ENCODE measurements at places on chromosomes 16 and 17.

GRCh38 chr17:28634206-28634865, 10.6 kb downstream of the BLTP2 start:
- no peak for DNase-seq

DNA sequence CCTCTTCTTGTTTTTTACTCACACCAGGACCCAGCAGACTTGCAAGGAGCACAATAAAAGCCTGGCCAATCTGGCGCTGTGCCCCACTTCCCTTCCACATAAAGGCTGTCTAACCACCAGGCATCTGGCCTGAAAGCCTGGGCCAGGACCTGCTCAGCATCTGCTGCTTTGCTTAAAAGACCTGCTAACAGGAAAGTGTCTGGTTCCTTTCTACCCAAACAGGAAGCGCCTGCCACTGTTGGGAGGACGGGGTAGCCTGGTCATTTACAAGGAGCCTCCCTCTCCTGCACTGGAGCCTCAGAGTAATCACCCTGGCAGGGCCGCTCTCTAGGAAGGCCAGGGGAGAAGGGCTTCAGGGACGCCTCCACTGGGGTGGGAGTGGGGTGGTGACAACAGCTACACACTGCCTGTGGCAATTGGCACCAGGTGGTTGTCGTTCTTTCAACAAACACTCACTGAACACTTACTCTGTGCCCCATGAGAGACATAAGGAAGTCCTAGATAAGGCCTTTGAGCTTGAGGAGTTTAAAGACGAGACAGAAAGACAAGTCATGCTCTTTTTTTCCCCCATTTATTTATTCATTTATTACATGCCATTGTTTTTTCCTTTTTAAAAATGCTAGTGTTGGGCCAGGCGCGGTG, 6.3 kb upstream of the MMP28 start:
- DNase-seq, result no peak

DNA sequence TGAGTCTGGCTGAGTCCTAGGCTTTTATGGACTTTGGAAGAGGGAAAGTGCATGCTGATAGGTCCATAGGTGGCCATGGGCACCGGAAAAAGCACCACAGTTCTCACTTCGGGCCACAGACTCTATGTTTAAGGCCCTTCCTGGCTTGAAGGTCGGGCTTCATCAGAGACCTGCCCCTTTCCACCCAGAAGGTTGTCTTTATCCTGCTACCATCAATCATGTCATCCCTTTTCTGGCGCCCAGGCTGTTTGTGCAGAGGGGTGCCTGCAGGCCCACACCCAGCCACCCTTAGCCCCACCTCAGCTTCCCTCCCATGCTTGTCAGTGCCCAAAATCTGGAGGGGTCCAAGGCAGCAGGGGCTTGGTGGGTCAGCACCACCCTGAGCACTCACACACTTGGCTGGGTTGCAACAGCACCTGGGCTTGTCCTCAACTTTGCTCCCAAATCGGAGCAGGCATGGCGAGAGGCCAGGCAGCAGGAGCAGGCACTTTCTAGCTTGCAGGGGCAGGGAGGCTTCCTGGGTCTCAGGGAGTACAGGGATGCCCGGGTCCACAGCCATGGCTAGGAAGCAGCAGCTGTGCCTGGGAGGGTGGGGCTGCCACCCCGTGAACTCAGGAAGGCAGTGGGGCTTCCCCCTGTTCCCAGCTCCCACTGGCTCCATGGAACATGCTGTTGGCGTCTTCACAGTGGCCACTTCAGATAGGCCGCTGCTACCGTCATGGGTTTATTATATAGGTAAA, 63.8 kb upstream of the TOM1L1 start:
- DNase-seq, result no peak

DNA sequence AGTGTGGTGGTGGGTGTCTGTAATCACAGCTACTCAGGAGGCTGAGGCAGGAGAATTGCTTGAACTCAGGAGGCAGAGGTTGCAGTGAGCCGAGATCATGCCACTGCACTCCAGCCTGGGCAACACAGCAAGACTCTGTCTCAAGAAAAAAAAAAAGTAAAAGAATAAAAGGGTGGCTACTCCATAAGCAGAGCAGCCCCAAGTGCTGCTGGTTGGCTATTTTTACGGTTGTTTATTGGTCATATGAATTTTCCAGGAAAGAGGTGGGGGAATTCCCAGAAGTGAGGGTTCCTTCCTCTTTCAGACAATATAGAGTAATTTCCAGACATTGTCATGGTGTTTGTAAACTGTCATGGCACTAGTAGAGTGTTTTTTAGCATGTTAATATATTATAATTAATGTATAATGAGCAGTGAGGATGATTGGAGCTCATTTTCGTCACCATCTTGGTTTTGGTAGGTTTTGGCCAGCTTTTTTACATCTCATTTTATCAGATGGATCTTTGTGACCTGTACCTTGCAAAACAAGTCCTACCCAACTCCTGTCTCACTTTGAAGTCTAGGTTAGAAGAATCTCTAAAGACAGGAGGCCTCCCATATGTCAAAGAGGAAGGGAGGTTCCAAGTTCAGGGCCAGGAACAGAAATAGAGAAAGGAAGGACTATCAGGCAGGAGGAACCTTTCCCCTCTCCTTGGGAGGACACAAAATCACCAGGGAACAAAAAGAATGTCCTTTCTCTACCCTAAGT, 39.1 kb downstream of the HOXB1 start:
- no peak for DNase-seq

DNA sequence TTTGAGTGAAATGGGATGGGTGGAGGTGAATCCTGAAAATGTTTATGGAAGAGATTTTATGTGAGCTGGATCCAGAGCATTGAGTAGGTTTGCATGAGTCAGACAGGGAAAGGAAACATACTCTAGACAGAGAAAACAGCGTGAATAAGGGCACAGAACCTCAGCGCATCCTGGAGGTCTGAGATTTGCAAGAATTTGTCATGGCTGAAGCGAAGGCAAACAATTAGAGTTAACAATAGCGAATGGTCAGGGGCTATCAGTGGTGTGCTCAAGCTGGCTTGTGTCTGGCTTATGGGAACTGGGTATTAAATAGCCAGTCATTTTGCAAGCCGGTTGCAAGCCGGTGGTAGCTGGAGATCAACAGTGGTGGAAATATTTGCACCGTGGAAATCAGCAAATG, 36.4 kb downstream of the MAP2K6 start:
- no peak for DNase-seq

- no peak for DNase-seq
Observed at GRCh38 chr16:76386784-76387183, 109.6 kb downstream of the CNTNAP4 start.

DNA sequence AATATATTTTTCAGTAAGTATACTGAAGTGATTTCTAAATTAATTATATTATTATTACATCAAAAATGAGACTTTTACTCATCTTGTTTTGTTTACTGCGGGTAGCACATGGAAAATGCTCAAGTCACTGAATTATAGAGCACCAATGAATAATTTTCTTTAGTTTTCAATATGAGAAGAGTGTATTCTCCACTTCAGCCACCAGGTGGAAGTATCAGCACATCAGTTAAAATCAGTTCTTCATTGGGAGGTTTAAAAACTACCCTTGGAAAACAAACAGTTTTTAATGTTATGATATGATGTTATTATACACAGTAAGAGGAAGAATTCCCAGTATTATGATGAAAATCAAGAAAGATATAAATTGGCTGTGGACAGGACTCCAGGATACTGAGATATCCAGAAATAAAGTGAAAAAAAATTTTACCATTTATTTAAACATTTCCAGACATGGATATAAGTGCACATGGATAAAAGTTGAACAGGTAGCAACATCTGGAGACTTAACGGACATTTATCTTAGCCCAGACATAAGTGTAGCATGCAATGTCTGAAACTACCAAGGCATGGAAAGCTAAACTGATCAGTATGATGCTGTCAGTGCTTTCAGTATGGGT, 467.3 kb downstream of the KCNJ2 start:
- no peak for DNase-seq

DNA sequence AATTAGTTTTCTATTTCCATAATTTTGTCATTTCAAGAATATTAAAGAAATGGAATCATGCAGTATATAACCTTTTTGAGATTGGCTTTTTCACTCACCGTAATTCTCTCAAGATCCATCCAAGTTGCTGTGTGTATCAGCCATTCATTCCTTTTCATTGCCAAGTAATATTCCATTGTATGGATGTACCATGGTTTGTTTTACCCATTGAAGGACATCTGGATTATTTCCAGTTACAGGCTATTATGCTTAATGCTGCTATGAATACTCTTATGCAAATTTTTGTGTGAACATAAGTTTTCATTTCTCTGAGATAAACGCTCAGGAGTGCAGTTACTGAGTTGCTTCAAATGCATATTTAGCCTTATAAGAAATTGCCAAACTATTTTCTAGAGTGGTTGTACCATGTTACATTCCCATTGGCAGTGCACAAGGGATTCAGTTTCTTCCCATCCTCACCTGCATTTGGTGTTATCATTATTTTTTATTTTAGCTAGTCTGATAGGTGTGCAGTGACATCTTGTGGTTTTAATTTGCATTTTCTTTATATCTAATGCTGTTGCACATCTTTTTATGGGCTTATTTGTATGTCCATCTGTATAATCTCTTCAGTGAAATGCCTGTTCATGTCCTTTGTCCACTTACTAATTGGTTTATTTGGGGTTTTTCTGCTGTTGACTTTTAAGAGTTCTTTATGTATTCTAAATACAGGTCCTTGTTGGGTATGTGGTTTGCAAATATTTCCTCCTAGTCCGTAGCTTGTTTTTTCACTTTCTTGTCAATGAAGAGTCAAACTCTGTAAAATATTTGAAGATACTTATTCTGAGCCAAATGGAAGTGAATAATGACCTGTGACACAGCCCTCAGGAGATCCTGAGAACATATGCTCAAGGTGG, 32.7 kb downstream of the BMERB1 start:
- DNase-seq, result no peak

DNA sequence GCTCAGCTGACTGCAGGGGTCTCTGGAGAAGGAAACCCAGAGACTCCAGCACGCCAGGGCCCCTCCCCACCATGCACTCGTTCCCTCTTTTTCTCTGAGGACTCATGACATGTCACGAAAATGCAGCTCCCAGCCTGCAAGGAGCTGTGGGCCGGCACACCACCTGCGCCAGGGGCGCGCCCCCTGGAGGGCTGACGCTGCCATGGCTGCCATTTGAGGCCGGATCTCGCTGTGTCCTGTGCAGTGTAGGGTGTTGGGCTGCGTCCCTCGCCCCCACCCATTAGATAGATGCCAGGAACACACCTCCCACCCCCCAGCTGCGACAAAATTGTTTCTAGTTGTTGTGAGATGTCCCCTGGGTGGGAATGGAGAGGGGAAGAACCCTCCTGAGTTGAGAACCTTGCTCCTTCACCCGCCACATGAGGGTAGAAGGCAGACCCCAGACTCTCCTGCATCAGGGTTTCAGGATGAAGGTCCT, 8.2 kb downstream of the SYNGR2 start:
- DNase-seq, result no peak

Measured in NCI-H1048 (cell line).